ENCODE measurements at places on chromosomes 4 and X. TPM values are rescaled to one million over a fixed set of nuclear protein-coding genes. Genes with fewer than 3 reads are reported as not detected.

Gene USP46
- 15.2 TPM for total RNA-seq

Gene ZCCHC13
- total RNA-seq: not detected

GRCh38 chrX:15498741-15499140 lies 1.9 kb upstream of the BMX start:
- DNase-seq: no peak

DNA sequence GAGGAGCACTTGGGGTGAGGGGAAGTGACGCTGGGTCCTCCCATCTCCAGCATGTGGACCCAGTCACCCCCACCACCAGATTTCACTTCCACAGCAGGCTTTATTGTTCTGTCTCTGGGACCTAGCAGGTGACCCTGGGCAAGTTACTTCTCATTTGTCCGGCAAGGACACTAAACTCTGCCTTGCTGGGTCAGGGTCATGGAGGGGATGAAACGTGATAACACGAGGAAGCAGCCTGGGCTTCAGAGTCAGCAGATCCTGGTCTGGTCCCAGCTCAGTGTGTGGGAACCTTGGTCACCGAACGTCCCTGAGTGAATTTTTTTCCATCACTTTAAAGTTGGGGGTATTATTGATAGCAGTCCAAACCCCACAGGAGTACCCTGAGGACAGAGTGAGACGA lies 3.9 kb downstream of the UBA1 start:
- DNase-seq: no peak

Gene GYPE
- total RNA-seq: not detected

GRCh38 chr4:113316879-113317278 lies 267.4 kb downstream of the ANK2 start:
- no peak for DNase-seq

- peak; percentile 69 for DNase-seq
Measured at GRCh38 chr4:166941629-166942028, 292.7 kb downstream of the SPOCK3 start.

- DNase-seq: no peak
Measured at GRCh38 chr4:87310691-87311335, 11.9 kb downstream of the HSD17B13 start.

DNA sequence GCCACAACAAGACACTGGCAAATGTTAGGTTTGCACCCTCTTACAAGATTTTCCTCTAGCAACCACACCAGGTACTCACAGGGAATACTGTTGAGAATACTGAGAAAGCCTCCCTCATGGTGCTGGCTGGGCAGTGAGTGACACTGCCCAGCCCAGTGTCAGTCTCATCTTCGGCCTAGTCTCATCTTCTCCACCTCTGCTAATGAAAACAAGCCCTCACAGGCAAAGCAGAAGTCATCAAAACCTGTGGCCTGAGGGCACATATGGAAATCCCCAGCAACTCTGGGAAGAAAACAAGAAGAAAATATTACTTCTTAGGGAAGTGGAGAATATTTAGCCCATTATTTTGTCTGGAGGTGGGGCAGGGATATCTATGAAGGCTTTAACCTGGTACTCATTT lies 7.9 kb upstream of the ADAM29 start:
- DNase-seq: peak; percentile 3

DNA sequence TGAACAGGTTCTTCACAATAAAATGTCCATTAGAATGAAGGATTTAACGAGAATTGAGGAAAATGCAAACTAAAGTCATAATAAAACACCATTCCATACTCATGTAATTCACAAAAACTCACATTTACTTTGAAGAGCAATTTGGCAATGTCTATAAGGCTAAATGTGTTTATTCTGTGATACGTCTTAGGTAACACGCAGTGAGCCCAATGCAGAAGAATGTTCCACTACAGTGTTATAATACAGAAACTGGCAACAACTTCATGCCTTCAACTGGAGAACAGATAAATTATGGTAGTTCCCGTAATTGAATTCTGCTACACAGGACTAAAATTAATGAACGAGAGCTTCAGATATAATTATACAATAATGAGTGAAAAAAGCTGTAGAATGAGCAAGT lies 17.4 kb downstream of the ADH5 start:
- DNase-seq: no peak

- no peak for DNase-seq
Measured at GRCh38 chrX:31603411-31604120, 531.7 kb upstream of the FTHL17 start.

- no peak for DNase-seq
Measured at GRCh38 chr4:155885666-155886065, 17.8 kb upstream of the TDO2 start.

Gene CD38
- total RNA-seq: not detected

- DNase-seq: no peak
Measured at GRCh38 chr4:158238575-158238974, 28.3 kb downstream of the TMEM144 start.

Gene FRG2
- total RNA-seq: not detected

Gene GRK4
- total RNA-seq: 6.8 TPM

GRCh38 chr4:89300499-89300898 lies 7.1 kb downstream of the GPRIN3 start:
- DNase-seq: no peak

Gene MAGED1
- 107 TPM for total RNA-seq
